ENCODE measurements at places on chromosomes 12 and 14. TPM values are rescaled to one million over a fixed set of nuclear protein-coding genes. Genes with fewer than 3 reads are reported as not detected.
A peak's percentile ranks its signal among the peaks of the same experiment; 100 is the strongest.

IFNG-AS1 gene
- not detected for total RNA-seq

GRCh38 chr14:77302926-77303325 lies 17.8 kb downstream of the POMT2 start:
- H3K36me3 ChIP-seq = no peaks in the 10 kb centered on the region
- DNase-seq = peak; percentile 27
- no peaks in the 10 kb centered on the region for H3K27me3 ChIP-seq
- no peak overlapping the region for H3K27ac ChIP-seq
- peaks cover 19% of the 10 kb centered on the region for H3K4me1 ChIP-seq

DNA sequence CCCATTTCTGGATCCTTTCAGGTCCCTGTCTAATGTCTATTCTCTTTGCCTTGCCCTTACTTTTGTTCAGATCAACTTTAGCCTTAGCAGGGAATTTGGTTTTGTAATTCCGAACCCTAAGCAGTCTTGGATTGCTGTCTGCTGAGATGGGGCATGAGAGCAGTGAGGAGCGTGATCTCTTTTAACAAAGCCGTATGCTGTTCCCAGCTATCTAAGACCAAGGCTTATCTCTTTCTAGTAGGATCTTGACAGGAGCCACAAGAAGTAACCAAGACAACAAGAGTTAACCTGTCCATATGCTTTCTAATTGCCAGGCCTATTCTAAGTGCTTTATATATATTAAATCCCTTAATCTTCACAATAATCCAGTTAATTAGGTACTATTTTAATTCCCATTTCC lies 4.5 kb upstream of the DHRS7 start:
- H3K27me3 ChIP-seq = peaks cover 6% of the 10 kb centered on the region
- no peak for DNase-seq
- no peak overlapping the region for H3K4me3 ChIP-seq
- H3K4me1 ChIP-seq = peaks cover 15% of the 10 kb centered on the region
- no peak overlapping the region for H3K27ac ChIP-seq

DNA sequence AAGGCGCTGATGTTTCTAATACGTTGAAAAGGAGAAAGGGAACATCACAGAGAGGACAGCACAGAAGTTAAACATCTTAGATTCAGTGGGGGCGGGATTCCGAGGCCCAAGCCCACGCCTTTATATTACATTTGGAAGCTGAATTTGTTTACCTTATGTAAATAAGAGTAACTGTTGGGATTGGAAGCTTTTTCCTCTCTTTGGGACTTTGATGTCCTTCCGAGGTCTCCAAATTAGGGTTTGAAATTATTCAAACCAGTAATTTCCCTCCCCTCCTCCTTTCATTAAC lies 6.4 kb downstream of the FOXA1 start:
- peaks cover 72% of the 10 kb centered on the region for H3K27me3 ChIP-seq
- H3K36me3 ChIP-seq = peaks cover 4% of the 10 kb centered on the region
- H3K27ac ChIP-seq = no peak overlapping the region
- H3K4me1 ChIP-seq = no peaks in the 10 kb centered on the region
- H3K4me3 ChIP-seq = no peak overlapping the region
